ENCODE measurements at places on chromosomes 6 and 20.

DNA sequence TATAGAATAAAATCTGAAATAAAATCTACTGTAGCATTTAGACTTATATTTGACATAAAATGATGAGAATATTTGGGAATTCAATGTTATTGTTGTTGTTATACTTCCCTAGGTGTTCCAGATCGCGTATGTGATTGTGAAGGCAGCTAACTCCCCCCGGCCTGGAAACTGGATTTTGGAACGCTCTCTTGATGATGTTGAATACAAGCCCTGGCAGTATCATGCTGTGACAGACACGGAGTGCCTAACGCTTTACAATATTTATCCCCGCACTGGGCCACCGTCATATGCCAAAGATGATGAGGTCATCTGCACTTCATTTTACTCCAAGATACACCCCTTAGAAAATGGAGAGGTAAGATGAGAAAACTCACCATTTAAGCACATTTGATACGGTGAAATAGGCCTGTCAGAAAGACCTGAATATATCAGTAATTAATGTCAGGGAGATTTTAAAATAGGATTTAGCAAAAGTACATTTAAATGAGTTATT is 215.2 kb downstream of the LAMA2 start:
- DNase-seq, result no peak

DNA sequence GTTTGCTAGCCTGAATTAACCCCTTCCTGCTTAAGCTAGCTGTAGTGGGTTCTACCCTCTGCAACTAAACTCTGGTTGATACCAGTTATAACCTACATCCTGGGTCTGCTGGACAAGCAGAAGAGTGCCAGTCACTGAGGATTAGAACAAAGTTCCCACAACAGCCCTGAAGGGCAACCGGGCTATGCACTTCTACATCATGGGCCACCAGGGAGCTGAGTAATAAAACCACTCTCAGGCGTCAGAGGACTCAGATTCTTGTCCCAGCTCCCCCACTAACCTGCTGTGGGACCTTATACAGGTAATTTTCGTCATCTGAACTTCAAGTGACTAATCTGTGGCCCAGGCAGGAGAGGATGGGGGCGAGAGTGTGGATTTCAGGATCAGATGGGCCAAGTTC is 56.8 kb downstream of the EYA2 start:
- no peak for DNase-seq

DNA sequence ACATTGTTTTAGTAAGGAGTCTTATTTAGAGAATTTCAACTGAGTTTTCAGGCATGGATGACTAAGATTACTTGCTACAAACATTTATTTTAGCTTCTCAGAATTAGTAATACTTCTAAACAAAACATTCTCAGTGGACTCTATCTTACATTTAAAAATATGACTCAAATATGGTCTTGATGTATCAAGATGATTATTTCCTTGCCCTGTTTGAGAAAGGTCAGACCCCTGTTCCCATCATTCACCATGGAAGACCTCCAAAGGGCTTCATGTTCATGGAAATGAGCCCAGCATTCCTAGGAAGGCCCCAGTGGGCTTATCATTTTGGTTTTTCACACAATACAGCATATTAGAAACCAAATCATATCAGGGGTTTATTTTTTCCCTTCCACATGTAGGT is 24.6 kb upstream of the TRPC4AP start:
- no peak for DNase-seq

- DNase-seq, result no peak
Observed at GRCh38 chr6:135274561-135275293, 93.6 kb downstream of the MYB start.

DNA sequence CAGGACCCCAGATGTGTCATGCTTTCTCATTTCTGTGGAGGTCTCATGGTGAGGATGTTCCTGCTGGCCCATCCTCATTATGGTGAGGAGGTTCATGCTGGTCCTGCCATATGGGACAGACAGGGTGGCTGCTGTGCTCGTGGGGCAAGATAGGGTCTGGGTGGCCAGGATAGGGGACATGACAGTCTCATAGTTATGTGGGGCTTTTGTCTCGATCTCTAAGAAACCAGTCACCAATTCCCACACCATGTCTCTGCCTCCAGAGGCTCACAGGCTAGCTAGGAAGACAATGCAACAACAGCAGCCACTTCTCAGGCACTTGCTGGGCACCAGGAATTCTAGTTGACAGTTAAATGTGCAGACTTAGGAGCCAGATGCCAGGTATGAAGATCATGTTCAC is 4.2 kb upstream of the MAPK13 start:
- no peak for DNase-seq

DNA sequence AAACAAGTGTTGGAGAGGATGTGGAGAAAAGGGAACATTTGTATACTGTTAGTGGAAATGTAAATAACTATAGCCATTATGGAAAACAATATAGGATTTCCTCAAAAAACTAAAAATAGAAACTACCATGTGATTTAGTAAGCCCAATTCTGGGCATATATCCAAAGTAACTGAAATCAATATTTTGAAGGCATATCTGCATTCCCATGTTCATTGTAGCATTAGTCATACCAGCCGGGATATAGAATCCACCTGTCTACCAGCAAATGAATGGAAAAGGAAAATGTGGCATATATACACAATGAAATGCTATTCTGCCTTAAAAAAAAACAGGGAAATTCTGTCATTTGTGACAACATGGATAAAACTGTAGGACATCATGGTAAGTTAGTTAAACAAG is 15.3 kb upstream of the C6orf58 start:
- no peak for DNase-seq

DNA sequence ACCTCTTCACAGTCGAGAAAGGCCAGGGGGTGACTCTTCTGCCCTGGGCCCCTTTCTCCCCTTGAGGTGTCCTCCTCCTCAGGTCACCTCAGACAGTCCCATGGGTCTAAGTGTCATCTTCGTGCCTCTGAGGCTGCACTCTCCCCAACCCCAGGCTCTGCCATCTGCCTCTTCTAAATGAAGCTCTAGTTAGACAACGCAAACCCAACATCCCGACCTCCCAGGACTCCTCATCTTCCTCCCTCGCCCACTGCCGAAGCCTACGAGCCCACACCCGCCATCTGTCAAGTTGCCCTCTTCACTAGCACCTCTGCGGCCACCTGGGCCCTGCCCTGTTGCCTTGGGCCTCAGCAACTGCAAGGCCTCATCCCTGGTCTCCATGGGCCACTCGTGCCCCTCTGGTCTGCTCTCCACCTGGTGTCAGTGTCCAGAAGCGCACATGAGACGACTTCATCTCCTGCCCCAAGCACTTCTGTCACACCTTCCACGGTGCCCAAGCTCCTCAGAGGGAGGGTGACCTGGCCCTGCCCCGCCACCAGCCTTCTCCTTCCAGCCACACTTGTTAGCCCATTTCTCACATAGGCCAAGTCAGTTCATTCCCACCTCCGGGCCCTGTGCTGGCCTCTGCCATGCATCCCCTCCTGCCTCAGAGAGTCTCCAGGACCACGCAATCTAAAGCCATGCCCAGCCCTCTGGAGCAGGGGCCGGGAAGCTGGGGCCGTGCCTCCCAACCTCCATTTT is 53.8 kb downstream of the RRBP1 start:
- no peak for DNase-seq

DNA sequence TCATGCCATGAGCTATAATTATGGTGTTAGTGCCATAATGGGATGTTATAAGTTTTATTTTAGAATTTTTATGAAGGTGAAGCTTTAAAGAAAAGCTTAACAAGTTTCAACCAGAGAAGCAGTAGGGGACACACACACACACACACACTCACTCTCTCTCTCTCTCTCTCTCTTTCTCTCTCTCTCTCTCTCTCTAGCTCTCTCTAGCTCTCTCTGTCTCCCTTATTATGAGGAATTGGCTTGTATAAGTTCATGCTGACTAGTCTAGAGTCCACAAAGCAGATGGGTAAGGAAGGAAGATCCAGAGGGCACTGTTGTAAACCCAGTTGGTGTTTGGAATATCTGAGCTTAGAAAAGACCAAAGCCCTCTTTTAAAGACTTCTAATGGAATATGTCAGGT is 102.4 kb downstream of the QKI start:
- no peak for DNase-seq

GRCh38 chr20:58014628-58015315 is 213.7 kb downstream of the ANKRD60 start:
- no peak for DNase-seq

- DNase-seq, result no peak
Observed at GRCh38 chr6:34011264-34011663, 134.6 kb downstream of the GRM4 start.

DNA sequence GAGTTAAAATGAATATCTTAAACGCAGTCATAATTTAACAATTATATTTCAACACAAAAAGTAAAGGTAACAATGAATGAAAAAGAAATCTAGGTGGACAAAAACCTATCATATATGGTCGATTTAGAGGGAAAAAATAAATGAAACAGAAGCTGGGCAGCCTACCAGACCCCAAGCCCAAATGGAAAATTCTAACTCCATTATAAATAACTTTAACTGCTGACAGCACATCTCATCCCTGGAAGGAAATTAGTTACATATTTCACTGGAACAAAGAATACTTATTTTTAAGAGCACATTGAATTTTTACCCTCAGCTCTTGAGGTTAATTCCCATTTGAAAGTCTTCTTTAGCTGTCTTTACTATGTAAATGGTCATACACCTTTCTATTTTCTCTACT is 39.1 kb downstream of the COL12A1 start:
- DNase-seq, result no peak

DNA sequence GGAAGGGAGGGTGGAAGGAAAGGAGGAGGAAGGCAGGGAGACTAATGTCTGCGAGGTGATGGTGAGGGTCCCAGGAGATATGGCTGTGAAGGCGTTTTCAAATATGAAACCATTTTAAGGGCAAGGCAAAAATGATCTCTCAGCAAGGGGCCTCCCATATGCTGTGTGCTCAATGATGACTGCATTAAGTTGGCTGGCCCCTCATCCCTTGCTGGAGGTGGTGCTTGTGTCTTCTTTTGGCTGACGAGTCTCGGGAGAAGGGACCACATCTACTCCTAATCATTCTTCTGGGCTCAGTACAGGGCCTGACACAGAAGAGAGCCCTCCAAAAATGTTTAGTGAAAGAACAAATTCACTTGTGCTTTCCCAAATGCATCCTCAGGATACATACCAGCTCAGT is 23.0 kb upstream of the MRPS18A start:
- no peak for DNase-seq

DNA sequence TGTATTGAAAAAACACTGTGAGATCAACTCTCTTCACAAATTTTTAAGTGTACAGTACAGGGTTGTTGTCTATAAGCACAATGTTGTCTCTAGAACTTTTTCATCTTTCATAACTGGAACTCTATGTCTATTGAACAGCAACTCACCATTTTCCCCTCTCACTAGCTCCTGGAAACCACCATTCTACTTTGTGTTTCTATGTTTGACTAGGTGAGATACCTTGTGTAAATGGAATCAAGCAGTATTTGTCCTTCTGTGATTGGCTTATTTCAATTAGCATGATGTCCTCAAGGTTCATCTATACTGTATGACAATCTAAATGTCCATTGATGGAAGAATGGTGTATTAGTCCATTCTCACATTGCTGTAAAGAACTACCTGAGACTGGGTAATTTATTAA is 210.1 kb upstream of the FUT9 start:
- no peak for DNase-seq
